NCI-H460 (cell line): ENCODE measurements at places on chromosomes 12 and 14.

GRCh38 chr12:39044754-39045153 lies 139.4 kb upstream of the CPNE8 start:
- DNase-seq = no peak

- DNase-seq = no peak
These were observed 137.6 kb upstream of the PPFIA2 start for GRCh38 chr12:81896771-81897170.

GRCh38 chr12:72872996-72873395 lies 600.8 kb downstream of the TRHDE start:
- no peak for DNase-seq

DNA sequence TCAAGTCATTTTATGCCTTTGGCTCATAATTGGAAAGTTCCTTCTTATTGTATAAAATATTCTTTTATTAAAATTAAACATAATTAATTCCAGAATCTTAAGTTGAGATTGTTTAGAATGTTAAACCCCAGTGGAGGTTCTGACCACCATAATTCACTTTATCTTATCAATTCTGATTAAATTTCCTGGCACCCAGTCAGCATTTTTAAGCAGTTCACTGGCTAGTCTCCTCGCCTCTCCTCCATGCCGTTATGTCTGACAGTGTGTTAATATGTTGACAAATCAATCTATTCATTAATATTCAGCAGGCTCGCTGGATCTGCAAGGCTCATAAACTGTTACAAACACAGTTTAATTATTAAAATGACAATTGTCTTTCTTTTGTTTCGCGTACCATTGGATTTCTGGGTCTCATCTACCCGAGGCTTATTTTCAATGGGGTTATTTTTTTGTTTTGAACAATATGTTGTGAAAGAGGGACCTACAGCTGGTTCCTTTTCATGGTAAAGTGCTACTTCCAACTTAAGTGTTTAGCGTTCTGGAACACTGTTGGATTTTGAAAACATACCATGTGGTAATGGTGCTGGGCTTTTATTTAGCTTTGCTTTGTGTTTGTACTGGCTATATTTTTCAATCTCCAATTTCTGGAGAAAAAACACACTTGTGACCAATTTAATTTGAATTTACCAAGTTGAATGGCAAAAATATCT lies 339.7 kb downstream of the PRKD1 start:
- no peak for DNase-seq

DNA sequence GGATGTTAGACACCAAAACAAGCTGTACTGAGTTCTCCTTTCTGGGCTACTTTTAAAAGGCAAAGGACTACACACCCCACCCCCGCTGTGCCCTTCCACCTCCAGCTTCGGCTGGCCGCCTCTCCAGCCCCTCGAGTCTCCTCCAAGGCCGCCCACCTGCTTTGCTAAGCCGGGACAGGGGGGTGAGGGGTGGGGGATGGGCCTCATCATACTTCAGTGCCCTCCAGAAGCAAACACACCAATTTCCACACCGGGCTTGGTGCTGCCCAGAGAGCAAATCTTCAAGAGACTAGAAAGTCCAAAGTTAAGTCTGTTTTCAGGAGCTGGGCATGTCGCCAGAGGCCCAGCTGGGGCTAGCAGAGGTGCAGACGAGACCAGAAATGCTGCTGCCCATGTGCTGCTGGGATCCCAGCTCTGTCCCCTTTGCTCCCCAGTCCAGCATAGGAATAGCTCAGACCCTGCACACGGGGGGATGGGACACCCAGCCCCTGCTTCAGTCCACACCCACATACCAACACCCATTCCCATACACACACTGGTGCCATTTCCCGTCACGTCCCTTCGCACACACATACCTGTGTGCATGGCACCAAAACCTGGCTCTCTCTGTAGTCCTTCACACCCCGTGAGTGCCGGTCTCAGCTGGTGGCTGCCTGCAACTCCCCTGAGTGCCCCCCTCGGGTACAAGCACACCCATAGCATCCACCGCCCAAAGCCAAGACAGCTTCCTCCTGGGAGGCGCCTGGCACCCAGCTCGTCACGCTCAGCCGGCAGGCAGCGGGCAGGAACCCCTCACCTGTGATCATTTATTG lies 1.0 kb downstream of the SLC6A12 start:
- DNase-seq = no peak

- no peak for DNase-seq
These were observed 1.4 kb upstream of the PTPRO start for GRCh38 chr12:15320881-15321280.

GRCh38 chr14:71701990-71702389 lies 230.2 kb upstream of the RGS6 start:
- DNase-seq = no peak

GRCh38 chr12:109815757-109816617 lies 17.2 kb downstream of the TRPV4 start:
- DNase-seq = no peak

- no peak for DNase-seq
These were observed 519 bp downstream of the MORN3 start for GRCh38 chr12:121668750-121669520.
